ENCODE measurements at places on chromosomes 6 and 20. TPM values are rescaled to one million over a fixed set of nuclear protein-coding genes. Genes with fewer than 3 reads are reported as not detected.

Gene HDGFL1
- total RNA-seq, result not detected

DNA sequence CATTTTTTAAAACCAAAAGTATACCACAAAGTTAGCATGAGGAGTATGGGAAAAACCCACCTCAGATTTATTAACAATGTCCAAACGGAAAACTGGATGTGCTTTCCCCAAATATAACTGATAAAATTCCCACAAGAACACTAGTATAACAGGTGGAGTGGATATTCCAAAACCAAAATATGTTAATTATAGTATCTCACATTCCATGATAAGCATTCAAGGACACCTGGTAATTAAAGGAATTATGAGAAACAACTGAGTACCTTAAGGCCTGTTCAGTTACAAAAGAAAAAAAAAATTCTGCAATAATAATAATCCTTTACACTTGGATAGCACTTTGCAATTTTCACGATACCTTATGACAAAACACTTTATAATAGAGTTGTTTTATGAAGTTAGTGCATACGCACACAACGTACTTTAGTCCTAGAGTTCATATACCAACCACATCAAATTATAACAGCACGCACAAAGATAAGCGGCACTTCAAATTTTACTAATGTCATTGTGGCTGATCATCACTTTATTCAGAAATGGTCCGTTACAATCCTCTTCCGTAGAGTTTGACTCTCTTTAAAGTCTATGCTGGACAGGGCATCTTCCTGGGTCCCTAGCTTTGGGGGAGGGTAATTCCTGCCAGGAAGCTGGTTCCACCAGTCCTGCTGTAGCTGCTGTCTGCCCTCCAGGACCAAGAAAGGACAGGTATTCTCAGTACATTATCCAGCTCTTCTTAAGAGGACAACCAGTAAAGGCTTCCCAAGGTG, 1.7 kb downstream of the CDK19 start:
- no peak for DNase-seq
- H3K27me3 ChIP-seq, result no peaks in the 10 kb centered on the region
- H3K36me3 ChIP-seq, result no peaks in the 10 kb centered on the region
- H3K27ac ChIP-seq, result no peak overlapping the region
- peaks cover 16% of the 10 kb centered on the region for H3K4me1 ChIP-seq
- H3K4me3 ChIP-seq, result peak overlapping the region; percentile 94

Gene GNAS-AS1
- 0.54 TPM for total RNA-seq

Gene MYH7B
- total RNA-seq, result 11.5 TPM

- H3K27me3 ChIP-seq, result no peaks in the 10 kb centered on the region
- no peak overlapping the region for H3K27ac ChIP-seq
- H3K4me1 ChIP-seq, result no peaks in the 10 kb centered on the region
- H3K4me3 ChIP-seq, result no peak overlapping the region
- H3K36me3 ChIP-seq, result no peaks in the 10 kb centered on the region
These were observed 197.0 kb downstream of the BMP7 start for GRCh38 chr20:57069442-57069841.

- no peaks in the 10 kb centered on the region for H3K4me1 ChIP-seq
- no peak overlapping the region for H3K27ac ChIP-seq
These were observed 584.9 kb upstream of the EYS start for GRCh38 chr6:66291905-66292304.

GRCh38 chr6:165662041-165662748, 846 bp downstream of the PDE10A start:
- H3K4me1 ChIP-seq, result peaks cover 33% of the 10 kb centered on the region
- no peak for DNase-seq
- peaks cover 26% of the 10 kb centered on the region for H3K27me3 ChIP-seq
- H3K4me3 ChIP-seq, result peak overlapping the region; percentile 61
- H3K36me3 ChIP-seq, result no peaks in the 10 kb centered on the region

GRCh38 chr20:23136893-23137745, 51.0 kb upstream of the CD93 start:
- no peak overlapping the region for H3K4me3 ChIP-seq
- no peaks in the 10 kb centered on the region for H3K36me3 ChIP-seq
- no peak for DNase-seq
- no peaks in the 10 kb centered on the region for H3K27me3 ChIP-seq

- H3K27ac ChIP-seq, result peak overlapping the region; percentile 2
- H3K27me3 ChIP-seq, result no peaks in the 10 kb centered on the region
- no peak for DNase-seq
- no peaks in the 10 kb centered on the region for H3K36me3 ChIP-seq
- peaks cover 37% of the 10 kb centered on the region for H3K4me1 ChIP-seq
These were observed 3.7 kb downstream of the KIF16B start for GRCh38 chr20:16569246-16570153.

GRCh38 chr6:15523679-15524630, 138.9 kb downstream of the DTNBP1 start:
- H3K4me1 ChIP-seq, result peaks cover 5% of the 10 kb centered on the region
- no peaks in the 10 kb centered on the region for H3K27me3 ChIP-seq
- no peak overlapping the region for H3K4me3 ChIP-seq
- H3K27ac ChIP-seq, result no peak overlapping the region

Gene KIFC1
- total RNA-seq, result 11.8 TPM

- H3K4me3 ChIP-seq, result no peak overlapping the region
- no peak overlapping the region for H3K27ac ChIP-seq
- H3K36me3 ChIP-seq, result no peaks in the 10 kb centered on the region
- H3K27me3 ChIP-seq, result no peaks in the 10 kb centered on the region
These were observed 3.9 kb downstream of the ACSS2 start for GRCh38 chr20:34880215-34880850.

DNA sequence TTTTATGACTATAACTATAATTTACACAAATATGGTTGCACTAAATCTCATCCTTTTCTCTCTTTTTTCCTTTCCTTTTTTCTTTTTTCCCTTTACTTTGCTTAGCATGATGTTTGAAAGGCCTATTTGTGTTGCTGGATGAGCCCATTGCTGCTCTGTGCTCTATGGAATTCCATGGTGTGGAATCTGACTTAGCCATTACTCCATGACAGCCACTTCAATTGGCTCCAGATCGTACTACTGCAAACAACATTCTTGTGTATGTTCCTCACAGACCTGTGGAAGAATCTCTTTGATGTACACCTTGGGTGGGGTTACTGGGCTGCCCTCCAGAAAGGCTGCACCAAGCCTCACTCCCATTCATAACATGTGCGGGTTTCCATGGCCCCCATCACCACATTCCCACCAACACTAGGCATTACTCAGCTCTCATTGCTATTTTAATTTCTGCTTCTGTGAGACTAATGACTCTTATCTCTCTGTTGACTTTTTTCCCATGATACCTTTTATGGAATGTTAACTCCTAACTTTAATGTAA, 979.0 kb downstream of the KIF16B start:
- H3K4me1 ChIP-seq, result peaks cover 8% of the 10 kb centered on the region
- no peaks in the 10 kb centered on the region for H3K27me3 ChIP-seq
- no peaks in the 10 kb centered on the region for H3K36me3 ChIP-seq
- DNase-seq, result no peak

Gene PXDC1
- 109 TPM for total RNA-seq

Gene YIPF3
- total RNA-seq, result 133 TPM
